ENCODE measurements at places on chromosomes 6 and 20. TPM values are rescaled to one million over a fixed set of nuclear protein-coding genes. Genes with fewer than 3 reads are reported as not detected.

SMOC2 gene
- not detected for total RNA-seq

NMBR gene
- not detected for total RNA-seq

AGER gene
- not detected for total RNA-seq

SLC22A3 gene
- 142 TPM for total RNA-seq

VTA1 gene
- total RNA-seq = 46.9 TPM

TMEM200A gene
- total RNA-seq = 402 TPM

EXOC2 gene
- 39.8 TPM for total RNA-seq

ANKS1A gene
- 15.7 TPM for total RNA-seq

CST3 gene
- total RNA-seq = 317 TPM

CALHM6 gene
- total RNA-seq = 2.1 TPM

DEFB110 gene
- total RNA-seq = not detected

NECAB3 gene
- 31.1 TPM for total RNA-seq

SAMHD1 gene
- 18.4 TPM for total RNA-seq

MOXD1 gene
- 118 TPM for total RNA-seq

SLC13A3 gene
- 1.5 TPM for total RNA-seq

NUS1 gene
- 34.5 TPM for total RNA-seq

BPIFA1 gene
- not detected for total RNA-seq

ANKRD66 gene
- total RNA-seq = not detected

MCCD1 gene
- not detected for total RNA-seq

SLC12A5 gene
- 0.30 TPM for total RNA-seq

OCSTAMP gene
- total RNA-seq = not detected

CPNE5 gene
- 0.30 TPM for total RNA-seq

RNF182 gene
- 0.30 TPM for total RNA-seq

All from smooth muscle cell of the umbilical artery (primary cell).